ENCODE measurements at places on chromosomes 7 and 10.
A peak's percentile ranks its signal among the peaks of the same experiment; 100 is the strongest.

- no peak for DNase-seq
Observed at GRCh38 chr10:121436630-121437341, 161.5 kb downstream of the FGFR2 start.

- peak; percentile 42 for DNase-seq
Observed at GRCh38 chr7:77727936-77728701, 31.9 kb downstream of the RSBN1L start.

GRCh38 chr10:76453997-76454396, 1022.6 kb downstream of the LRMDA start:
- DNase-seq = peak; percentile 61

DNA sequence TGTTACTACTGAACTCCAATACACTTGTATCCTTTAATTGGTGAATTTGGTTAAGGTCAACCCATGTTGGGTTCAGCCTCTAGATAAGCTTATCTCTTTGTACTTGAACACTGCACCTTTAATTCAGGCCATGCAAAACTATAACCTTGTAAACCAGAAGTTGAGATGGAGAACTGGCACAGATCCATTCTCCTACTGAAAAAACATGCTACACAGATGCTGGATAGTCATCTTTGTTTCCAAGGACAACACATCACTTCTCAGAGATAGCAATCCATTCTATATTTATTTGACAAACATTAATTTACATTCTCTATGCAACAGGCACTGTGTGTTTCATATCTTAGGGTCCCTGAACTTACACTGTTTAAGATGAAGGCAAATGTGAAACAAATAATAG, 2.9 kb upstream of the CDK14 start:
- DNase-seq = no peak

DNA sequence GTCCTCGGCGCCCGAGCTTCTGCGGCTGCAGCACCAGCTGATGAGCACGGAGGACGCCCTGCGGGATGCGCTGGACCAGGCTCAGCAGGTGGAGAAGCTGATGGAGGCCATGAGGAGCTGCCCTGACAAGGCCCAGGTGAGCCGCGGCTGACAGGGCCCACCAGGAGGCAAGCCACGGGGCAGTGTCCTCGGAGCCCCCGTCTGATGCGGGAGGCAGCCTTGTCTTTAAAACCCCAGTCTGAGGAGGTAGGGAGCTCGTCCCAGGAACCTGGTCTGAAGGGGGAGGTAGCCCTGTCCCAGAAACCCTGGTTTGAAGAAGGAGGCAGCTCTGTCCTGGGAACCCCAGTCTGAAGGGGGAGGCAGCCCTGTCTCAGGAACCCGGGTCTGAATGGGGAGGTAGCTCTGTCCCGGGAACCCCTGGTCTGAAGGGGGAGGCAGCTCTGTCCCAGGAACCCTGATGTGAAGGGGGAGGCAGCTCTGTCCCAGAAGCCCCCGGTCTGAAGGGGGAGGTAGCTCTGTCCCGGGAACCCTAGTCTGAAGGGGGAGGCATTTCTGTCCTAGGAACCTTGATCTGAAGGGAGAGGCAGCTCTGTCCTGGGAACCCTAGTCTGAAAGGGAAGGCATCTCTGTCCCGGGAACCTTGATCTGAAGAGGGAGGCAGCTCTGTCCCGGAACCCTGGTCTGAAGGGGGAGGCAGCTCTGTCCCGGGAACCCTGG, 53.1 kb upstream of the GTF2IRD1 start:
- no peak for DNase-seq

DNA sequence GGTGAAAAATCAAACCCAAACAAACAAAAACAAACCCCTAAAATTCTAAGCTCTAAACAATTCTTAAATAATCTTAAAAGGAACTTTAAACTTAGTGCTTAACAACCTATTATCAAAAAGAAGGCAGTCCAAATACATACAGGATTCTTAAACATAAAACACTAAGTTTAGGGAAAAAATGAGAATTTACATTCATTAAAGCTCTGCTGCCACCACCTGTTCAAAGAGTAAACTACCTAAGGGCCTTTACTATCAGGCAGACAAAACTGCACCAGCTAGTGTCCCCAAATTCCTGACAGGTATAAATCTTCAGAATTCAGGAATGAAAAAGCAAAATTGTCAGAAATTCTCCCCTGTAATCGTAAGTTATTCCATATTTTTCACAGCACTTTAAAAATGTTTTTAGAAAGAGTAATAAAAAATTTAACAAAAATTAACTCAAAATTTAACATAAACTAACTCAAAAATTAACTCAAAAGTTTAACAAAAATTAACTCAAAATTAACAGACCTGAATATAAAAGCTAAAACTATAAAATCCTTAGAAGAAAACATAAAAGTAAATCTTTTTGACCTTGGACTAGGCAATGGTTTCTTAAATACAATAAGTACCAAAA, 55.1 kb downstream of the PDZD8 start:
- DNase-seq = peak; percentile 24

DNA sequence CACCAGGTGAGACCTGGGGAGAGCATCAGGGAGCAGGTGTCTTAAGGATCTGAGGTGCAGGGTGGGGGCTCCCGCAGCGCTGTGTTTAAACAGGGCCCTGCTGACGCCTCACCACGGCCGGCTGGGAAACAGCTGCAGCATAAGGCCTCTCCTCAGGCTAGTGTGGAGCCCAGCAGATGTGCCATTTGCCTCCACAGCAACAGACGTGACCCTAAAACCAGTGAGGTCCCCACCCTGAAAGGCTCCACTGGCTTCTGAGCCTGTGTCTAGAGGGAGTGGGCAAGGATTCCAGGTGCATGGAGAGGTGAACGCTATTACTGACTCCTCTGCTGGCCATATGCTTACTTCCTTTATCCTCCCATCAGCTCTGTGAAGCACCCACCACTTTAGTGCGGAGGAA, 47.8 kb downstream of the SYPL1 start:
- DNase-seq = no peak

DNA sequence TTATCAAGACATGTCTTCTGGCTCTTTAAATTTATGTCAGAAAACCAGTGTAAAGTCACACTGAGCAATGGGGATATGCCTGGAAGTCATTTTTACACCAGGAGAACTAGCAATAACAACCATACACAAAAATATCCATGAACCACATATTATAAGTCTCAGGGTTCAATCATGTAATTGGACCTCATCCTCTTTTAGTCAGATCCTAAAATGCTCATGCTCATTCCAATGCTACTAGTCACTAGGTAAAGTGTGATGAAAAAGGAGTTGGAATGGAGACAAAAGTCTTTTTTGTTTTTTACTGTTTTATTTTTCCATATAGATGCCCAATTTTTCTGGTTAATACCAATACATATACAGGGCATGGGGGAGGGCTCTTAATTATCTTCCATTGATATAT, 306.1 kb downstream of the DGKB start:
- DNase-seq = no peak

- DNase-seq = no peak
Observed at GRCh38 chr10:110850099-110850498, 21.6 kb upstream of the PDCD4 start.

GRCh38 chr10:26157734-26158133, 58.8 kb upstream of the GAD2 start:
- no peak for DNase-seq

DNA sequence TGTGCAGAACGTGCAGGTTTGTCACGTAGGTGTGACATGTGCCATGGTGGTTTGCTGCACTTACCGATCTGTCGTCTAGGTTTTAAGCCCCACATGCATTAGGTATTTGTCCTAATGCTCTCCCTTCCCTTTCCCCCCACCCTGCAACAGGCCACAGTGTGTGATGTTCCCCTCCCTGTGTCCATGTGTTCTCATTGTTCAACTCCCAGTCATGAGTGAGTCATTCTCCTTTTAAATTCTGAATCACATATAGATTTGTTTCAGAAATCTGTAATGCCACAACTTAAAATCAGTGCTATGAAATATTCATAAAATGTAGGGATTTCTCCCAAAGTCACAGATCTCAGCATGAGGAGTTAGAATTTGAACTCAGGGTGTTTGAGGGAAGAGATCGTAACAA, 552.5 kb upstream of the MBL2 start:
- peak; percentile 0 for DNase-seq

DNA sequence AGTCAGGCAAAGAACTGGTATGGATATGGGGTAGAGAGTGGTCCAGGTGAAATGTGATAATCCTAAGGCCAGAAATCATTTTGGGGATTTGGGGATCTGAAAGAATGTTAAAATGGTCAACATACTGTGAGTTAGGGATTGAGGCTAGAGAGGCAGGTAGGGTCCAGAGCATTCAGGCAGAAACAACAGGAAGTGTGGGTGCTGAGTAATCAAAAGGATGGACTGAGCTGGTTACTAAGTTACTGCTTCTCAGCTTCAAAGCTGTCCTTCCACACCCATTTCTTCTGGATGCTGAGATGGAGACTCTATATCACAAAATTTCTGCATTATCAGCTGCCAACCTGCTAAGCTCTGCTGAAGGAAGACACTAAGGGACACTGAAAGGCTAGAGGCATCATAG, 30.6 kb upstream of the PRKCQ start:
- no peak for DNase-seq

GRCh38 chr7:117548035-117548434, 68.2 kb downstream of the CFTR start:
- no peak for DNase-seq

GRCh38 chr7:143233816-143234532, 12.1 kb downstream of the TAS2R40 start:
- DNase-seq = no peak

DNA sequence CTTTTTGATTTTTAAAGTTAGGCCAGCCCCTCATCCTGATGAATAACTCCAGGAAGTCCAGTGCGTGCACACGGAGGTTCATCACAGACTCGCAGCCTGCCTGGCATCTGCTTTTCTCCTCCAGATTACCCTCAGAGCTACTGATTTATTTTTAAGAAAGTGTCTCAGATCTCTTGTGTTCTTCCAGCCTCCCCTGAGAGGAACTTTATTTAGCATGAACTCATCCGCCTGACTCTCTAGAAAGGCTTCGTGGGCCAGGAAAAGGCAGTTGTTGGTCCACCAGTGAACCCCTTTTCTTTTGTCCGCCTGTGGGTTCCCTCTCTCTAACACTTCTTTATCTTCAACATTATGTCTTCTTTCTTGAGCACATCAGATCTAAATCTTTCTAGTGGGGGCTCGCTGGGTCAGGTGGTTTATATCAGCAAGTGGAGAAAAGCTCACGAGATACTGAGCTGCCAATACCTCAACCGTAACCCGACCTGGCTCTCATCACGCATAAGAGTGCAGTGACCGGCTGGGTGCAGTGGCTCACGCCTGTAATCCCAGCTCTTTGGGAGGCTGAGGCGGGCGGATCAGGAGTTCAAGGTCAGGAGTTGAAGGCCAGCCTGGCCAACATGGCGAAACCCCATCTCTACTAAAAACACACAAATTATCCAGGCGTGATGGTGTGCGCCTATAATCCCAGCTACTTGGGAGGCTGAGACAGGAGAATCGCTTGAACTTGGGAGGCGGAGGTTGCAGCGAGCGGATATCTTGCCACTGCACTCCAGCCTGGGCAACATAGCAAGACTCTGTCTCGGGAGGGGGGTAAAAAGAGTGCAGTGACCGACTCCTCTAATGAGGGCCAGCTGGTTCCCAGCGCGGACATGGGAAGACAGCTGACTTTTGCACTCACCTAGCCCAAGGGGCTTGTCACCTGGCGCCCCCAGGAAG, 162.3 kb downstream of the CCDC3 start:
- DNase-seq = no peak

DNA sequence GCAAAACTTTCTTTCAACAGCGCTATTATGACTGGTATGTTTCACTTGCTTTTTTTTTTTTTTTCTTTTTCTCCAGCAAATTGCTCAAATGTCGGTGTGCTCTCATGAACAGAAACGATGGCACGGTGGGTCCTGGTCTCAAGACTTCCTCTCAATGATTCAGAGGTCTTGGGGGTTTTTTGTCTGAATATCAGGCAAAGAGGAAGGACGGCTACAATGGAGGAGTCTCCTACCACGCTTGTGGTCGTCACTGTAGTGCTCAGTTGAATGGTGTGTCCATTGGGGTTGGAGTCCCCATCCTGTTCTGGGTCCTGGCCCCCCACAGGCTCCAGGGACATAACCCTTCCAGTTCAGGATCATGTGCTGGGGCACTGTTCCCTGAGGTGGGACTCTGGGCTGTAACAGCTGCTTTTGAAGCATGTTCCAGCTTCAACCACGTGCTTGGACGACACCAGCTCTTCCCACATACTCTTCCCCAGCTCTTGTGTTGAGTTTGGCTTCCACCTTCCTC, 266.7 kb upstream of the KLF6 start:
- DNase-seq = peak; percentile 26

DNA sequence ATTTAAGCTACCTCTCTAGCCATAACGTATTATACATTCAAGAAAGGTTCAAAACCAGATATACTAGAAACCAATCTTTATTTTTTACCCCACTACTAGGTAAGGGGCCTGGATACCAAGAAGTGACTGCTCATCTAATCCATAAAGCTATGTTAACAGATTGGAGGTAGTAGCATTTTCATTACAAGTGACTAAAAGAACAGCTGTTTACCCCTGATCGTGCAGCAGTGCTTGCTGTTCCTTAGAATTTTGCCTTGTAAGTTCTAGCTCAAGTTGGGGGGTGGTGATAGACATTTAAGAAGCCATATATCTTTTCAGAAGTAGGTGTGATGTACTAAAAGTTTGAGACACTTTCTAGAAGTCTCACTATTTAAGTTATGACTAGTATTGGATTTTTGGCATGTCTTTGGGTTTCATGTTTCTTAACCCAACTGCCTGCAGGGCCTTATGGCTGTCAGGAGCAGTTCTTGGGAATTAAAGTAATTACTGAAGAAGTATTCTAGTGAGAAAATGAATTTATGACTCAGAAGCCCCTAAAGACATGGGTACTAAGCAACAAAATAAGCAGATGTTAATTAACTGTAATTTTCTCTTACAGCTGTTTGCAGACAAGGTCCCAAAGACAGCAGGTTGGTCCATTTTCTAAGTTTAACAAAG, 2.3 kb downstream of the PPIA start:
- DNase-seq = no peak

DNA sequence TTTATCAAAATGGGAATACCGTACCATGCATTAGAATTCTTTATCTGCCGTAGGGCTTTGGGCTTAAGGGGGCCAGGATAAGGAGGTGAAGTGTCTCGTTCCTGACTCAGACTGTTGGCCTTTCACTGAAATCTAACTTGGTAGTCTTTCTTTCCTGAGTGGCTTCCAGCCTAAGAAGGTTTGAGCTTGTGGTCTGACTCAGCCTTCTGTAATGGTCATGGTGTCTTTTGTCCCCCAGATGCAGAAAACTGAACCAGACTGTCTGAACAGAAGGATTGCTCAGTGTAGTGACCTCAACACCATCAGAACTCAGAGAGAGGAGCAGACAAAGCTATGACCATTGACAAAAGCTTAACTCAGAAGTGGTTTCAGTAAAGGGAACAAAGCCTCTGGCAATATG, 39.5 kb downstream of the WNT2 start:
- DNase-seq = peak; percentile 71

- no peak for DNase-seq
Observed at GRCh38 chr7:71905821-71906220, 506.3 kb downstream of the CALN1 start.

GRCh38 chr7:19558527-19558926, 150.3 kb downstream of the POLR1F start:
- peak; percentile 93 for DNase-seq

DNA sequence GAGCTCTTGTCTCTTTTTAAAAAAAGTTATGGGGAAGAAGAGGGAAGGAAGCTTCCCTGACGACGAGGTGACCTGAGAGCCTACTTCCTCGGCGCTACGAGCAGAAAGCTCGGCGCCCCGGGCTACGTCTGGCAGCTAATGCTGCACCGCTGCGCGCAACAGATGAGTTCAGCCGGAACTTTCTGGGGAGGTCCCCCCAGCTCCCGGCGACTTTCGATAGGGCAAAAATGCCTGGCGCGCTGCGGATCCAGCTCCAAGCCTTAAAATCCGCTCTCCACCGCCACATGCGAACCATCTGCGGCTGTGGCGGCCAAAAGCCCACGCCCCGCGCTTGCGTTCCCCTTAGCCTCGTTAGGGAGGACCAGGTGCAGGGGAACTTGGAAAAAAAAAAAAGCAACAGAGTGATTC, 621 bp downstream of the P4HA1 start:
- DNase-seq = peak; percentile 62
